ENCODE measurements at places on chromosomes 11 and 22.

- no peak for DNase-seq
Observed at GRCh38 chr11:43810929-43811596, 69.6 kb upstream of the ALKBH3 start.

- no peak for DNase-seq
Observed at GRCh38 chr11:47756208-47756607, 10.9 kb downstream of the FNBP4 start.

DNA sequence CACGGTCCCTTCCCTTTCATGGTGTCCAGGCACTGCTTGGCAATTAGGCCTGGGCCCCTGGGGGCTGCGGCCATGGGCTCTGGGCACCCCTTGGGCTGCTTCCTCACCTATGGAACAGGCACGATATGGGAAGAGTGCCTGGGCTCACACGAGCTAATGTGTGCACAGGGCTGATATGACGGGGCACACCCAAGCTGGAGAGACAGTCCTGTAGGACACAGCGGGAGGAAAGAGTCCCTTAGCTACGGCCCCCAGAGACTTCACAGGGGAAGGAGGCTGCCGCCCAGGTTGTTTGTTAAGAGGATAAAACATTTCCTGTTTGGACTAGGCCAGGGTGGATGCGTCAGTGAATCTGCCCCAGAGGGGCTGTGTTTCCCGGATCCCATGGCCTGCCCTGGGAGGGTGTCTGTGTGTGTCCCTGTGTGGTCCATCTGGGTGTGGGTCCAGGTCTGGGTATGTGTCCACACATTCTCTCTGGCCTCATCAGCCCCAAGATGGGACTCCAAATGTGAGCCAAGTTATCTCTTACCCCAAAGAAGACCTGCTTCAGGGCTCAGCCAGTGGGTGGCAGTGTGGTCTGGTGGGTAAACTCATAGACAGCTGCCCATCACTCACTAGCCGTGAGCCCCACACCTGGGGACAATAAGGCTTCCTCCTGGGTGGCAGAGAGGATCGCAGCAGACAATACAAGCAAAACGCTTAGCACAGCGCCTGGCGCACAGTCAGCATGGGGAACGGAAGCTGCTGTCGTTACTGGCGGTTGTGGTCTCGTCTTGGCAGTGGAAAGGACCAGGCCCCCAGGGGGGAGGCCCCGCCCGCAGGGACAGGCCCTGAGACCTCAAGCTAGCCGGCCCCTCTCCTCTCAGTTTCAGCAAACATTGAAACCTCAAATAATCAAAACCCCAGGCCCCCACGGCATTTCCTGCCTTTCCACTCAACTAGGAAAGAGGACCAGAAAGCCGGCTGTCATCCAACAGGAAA lies 3.2 kb upstream of the EMID1 start:
- DNase-seq, result peak; percentile 87

DNA sequence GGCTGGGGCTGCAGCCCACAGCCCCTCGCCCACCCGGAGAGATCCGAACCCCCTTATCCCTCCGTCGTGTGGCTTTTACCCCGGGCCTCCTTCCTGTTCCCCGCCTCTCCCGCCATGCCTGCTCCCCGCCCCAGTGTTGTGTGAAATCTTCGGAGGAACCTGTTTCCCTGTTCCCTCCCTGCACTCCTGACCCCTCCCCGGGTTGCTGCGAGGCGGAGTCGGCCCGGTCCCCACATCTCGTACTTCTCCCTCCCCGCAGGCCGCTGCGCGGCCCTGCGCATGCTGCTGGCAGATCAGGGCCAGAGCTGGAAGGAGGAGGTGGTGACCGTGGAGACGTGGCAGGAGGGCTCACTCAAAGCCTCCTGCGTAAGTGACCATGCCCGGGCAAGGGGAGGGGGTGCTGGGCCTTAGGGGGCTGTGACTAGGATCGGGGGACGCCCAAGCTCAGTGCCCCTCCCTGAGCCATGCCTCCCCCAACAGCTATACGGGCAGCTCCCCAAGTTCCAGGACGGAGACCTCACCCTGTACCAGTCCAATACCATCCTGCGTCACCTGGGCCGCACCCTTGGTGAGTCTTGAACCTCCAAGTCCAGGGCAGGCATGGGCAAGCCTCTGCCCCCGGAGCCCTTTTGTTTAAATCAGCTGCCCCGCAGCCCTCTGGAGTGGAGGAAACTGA lies 731 bp downstream of the GSTP1 start:
- DNase-seq, result no peak

DNA sequence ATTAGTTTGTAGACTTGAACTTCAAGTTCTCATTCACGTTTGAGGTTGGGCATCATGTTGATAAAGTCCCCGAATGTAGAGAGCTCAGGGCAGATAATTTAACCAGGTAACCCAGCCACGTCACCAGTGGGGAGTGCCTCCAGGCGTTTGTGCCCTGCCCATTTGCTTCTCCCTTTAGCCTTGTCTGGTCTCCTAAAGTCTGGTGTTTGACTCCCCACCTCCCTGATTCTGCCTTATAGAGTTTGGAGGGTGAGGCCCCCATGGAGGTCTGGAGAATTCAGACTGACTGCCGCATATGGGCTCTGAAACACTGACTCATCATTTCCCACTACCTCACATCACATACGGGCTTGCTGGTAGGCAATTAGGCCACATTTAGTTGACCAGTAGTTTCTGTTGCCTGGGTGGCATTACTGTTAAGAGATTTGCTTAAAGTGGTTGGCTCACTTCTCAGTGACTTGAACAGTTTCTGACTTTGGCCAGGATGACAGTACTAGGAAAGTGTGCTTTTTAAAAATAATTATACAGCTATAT lies 99.3 kb upstream of the GAL start:
- no peak for DNase-seq

- DNase-seq, result no peak
Observed at GRCh38 chr11:128603752-128604414, 16.5 kb upstream of the ETS1 start.

- DNase-seq, result no peak
Observed at GRCh38 chr11:117218133-117218915, 13.5 kb downstream of the PCSK7 start.

GRCh38 chr22:25701056-25701780 lies 40.8 kb upstream of the MYO18B start:
- DNase-seq, result no peak

- no peak for DNase-seq
Observed at GRCh38 chr22:38638728-38639127, 17.5 kb downstream of the FAM227A start.

DNA sequence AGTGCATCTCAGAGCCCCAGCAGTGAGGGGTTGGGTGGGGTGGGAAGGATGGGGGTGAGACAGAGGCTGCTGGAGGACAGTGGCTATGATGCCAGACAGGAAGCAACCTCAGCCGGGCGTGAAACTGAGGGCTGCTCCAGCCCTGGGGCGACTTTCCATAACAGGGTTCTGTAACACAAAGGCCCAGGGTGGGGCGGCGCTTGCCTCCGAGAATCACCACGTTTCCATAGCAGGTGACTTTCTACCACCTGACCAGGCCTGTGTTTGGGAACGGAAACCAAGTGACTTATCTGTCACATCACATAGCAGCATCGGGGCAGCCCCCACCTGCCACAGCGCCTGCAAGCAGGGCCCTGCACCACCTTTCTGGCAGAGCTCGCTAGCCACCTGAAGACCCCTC lies 85.8 kb downstream of the TRMU start:
- no peak for DNase-seq

DNA sequence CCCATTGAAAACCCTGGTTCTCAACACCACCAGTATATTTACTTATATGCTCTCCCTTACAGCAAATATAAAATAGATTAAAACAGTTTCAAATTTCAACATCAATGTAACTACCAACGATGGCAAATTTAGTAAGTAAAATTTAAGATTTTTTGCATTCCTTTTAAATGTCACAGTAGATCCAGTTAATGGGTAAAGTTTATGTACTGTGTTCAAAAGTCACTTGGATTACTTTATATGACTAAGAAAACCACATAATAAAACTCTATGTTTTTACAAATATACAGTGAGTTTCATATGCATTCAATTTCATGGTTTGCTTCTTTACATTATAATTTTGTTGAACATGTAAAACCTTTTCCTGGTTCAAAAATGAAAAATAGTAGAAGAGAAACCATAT lies 364.6 kb downstream of the AASDHPPT start:
- DNase-seq, result no peak

- DNase-seq, result no peak
Observed at GRCh38 chr11:6474413-6474792, 662 bp upstream of the TRIM3 start.

GRCh38 chr11:122778148-122778547 lies 60.2 kb upstream of the CRTAM start:
- no peak for DNase-seq

Data from hematopoietic multipotent progenitor cell treated with erythropoietin and hydrocortisone succinate and interleukin-3 and kit ligand, for 17 days (in vitro differentiated cells).